Pericardium fibroblast (primary cell): ENCODE measurements at places on chromosomes 4 and X. TPM values are rescaled to one million over a fixed set of nuclear protein-coding genes. Genes with fewer than 3 reads are reported as not detected.

Gene GLRA3
- total RNA-seq = not detected in 2 replicates

Gene SMIM43
- total RNA-seq = 0.58 and 1.0 TPM in 2 replicates

Gene HMGB2
- 15.9 and 30.0 TPM in 2 replicates for total RNA-seq

Gene PRRG1
- 13.6 and 15.1 TPM in 2 replicates for total RNA-seq

Gene P2RY4
- not detected in 2 replicates for total RNA-seq

Gene CENPVL1
- total RNA-seq = not detected in 2 replicates

Gene MAGEA4
- not detected in 2 replicates for total RNA-seq

Gene AVPR2
- 0.12 TPM in 1 of 2 replicates, not detected in the other for total RNA-seq

Gene SLIT2
- 9.3 and 12.0 TPM in 2 replicates for total RNA-seq

Gene NLGN3
- total RNA-seq = 0.23 and 1.6 TPM in 2 replicates

Gene TLR2
- total RNA-seq = 0.09 and 0.35 TPM in 2 replicates

Gene FGF16
- total RNA-seq = 1.6 TPM in 1 of 2 replicates, not detected in the other

Gene NLGN4X
- 1.1 and 1.3 TPM in 2 replicates for total RNA-seq

Gene EMCN
- total RNA-seq = 1.4 TPM in 1 of 2 replicates, not detected in the other

Gene BEND2
- total RNA-seq = not detected in 2 replicates

Gene CTAG2
- not detected in 2 replicates for total RNA-seq

Gene MMRN1
- 0.58 TPM in 1 of 2 replicates, not detected in the other for total RNA-seq

Gene DCAF8L2
- not detected in 2 replicates for total RNA-seq
